ENCODE measurements at places on chromosomes 3 and 15.

GRCh38 chr15:79820820-79821219 lies 76.0 kb downstream of the MTHFS start:
- no peak for DNase-seq

GRCh38 chr3:98563661-98564281 lies 29.6 kb downstream of the CPOX start:
- DNase-seq: peak; percentile 41

DNA sequence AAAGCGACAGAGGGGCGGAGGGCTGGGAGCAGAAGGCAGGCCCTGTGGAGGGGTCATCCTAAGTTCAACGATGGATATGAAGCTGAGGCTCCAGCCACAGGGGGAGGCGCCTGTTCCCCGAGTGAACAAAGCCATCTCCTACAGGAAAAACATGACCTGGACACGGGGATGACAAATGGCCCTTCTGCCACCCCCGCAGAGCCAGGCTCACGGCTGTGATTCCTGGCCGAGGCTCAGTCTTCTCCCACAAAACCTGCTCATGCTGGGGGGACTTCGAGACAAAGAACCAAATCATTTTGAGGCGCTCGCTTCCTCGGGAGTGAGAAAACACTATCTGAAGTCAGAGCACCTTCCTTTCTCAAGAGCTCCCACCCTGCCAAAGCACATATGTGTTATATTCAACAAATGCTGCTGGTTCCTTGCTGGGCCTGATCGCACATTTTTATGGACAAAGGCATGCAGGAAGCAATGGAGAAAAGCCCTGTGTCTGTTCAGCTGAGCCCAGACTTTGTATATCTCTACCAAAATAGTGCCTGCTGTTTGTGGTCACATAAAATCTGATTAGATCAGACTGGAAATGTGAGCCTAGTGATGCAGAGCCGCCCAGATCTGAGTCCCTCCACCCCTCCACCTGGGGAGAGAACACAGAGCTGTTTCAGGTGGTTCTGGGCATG lies 5.6 kb downstream of the RBP1 start:
- no peak for DNase-seq

- DNase-seq: no peak
Measured at GRCh38 chr3:73144828-73145227, 83.4 kb downstream of the EBLN2 start.

DNA sequence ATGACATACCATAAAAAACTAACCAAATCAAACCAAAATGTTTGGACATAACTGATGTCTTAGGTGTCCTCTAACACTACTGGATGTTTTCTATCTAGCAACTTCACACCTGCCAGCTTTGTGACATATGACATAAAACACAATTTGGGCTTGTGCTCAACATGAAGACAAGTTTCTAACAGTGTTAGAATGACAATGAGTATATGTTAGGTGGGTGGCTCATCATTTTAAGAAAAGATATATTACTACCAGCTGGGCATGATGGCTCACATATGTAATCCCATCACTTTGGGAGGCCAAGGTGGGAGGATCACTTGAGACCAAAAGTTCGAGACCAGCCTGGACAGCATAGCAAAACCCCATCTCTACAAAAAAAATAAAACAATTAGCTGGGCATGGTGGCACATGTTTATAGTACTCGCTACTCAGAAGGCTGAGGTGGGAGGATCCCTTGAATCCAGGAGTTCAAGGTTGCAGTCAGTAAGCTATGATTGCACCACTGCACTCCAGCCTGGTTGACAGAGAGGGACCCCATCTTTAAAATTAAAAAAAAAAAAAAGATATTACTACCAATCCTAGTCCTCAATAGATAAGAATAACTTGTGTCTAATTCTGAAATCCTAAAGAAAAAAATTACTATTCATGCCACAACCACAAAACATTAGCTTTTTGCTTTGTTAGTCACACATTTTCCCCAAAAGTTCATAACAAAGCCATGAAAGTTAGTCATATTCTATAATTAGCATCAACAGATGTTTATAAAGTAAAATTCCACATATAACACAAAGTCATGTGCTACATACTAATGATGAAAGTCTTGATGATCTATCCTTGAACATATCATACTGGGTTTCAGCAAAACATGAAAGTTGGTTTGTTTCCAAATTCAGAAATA lies 59.9 kb downstream of the LRRFIP2 start:
- DNase-seq: peak; percentile 66

DNA sequence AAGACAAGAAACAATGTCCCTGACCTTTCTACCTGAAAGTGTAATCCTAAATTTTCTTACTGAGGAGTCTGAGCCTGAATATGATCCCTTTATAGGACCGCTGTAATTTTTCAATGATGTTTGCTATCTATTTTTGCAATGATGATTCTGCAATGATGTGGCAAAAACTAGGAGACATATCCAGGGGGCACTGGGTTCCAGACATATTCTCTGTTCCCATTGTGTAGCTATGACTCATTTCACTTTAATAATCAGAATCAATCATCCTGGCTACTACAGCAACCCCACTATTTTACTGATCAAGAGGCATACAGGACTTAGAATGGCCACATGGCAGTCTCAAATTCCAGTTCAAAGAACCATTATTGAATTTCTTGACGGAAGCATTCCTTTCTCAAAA lies 85.9 kb downstream of the AQR start:
- no peak for DNase-seq

DNA sequence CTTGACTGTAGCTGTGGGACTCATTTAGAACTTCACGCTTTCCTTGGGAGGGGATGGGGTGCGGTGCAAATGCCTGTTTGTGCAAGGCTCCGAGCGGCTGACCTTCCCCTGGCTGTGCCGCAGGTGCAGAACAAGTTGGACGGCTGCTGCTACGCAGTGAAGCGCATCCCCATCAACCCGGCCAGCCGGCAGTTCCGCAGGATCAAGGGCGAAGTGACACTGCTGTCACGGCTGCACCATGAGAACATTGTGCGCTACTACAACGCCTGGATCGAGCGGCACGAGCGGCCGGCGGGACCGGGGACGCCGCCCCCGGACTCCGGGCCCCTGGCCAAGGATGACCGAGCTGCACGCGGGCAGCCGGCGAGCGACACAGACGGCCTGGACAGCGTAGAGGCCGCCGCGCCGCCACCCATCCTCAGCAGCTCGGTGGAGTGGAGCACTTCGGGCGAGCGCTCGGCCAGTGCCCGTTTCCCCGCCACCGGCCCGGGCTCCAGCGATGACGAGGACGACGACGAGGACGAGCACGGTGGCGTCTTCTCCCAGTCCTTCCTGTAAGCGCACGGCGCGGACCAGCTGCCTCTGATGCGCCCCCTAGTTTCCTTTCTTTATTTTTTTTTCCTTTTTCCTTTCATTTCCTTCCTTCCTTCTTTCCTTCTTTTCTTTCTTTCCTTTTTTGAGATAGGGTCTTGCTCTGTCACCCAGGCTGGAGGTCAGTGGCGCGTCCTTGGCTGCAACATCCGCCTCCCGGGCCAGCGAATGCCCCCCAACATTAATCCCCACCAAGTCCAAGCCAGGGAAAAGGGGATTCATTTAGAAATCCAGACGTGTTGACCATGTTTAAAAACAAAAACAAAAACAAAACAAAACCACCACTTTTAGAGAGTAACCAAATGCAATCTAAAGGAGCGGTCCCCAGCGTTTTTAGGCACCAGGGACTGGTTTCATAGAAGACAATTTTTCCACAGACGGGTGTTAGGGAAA lies 42.7 kb downstream of the EIF2AK4 start:
- peak; percentile 28 for DNase-seq

DNA sequence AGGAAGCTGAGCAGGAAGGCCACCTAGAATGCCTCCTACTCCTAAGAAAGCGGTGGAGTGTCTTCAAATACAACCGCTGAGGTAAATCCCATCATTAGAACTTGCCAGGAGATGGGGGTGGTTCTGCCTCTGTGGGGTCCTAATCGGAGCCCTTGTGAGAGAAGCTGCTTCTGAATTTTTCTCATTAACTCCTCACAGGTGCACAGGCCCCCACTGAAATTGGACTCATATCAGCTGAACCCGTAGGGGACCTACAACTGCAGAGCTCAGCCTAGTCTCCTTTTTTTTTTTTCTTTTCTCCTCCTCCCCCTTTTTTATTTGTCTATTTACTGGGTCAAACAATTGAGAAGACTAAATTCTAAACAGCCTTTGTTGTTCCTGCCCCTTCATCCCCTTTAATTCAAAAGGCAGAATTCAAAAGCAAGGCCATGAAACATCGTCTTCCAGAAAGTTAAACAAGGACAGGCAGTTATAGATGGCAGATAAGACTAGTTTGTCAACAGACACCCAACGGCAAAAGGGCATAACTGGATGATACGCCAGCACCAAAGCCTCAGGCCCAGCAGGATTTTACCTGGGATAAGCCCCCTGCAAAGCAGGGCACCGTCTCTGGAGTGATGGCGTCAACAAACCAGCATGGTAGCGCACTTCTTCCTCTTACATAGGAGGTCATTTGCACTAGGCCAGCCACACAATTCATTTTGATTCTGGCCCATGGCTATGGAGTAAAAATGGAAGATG lies 213.7 kb upstream of the HES1 start:
- DNase-seq: no peak

DNA sequence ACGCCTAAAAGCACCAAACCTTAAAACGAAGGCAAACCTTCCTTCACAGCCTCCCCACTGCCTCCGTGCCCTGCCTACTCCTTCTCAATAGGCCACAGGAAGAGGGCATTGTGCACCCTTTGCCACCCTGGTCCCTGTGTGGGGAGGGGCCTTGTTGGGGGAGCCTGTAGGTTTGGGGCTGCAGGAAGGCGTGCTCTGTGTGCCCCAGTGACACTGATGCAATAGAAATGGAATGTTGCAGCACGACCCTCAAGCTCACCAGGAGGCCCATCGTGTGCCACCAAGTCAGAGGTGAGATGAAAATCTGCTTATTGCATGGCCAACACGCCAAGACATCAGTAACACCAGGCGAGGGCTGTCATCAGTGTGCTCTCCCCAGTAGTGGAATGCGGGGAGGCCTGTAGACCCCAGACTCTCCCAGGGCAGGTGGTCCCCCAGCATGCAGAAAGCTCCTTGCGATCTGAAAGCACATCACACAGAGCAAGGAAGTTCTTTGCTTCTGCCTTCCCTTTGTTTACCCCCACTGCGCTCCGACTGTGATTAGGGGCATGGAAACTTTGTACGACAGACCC lies 86.2 kb downstream of the ASB7 start:
- DNase-seq: no peak

DNA sequence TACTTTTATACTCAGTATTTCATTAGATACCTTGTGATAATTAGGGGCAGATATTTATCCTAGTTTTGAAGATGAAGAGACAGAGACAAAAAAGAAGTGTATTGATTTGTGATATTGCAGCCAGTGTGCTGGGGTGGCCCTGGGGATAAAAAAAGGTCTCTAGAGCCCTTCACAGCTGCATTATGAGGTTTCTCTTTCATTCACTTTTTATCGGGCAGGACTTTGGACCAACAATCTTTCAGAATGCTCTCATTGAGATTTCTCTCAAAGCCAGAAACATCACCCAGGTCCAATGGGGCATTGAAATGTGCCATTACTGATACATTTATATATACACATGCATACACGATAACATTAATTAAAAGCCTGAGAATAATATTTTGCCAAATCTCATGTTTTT lies 20.5 kb upstream of the SELENOT start:
- DNase-seq: no peak

DNA sequence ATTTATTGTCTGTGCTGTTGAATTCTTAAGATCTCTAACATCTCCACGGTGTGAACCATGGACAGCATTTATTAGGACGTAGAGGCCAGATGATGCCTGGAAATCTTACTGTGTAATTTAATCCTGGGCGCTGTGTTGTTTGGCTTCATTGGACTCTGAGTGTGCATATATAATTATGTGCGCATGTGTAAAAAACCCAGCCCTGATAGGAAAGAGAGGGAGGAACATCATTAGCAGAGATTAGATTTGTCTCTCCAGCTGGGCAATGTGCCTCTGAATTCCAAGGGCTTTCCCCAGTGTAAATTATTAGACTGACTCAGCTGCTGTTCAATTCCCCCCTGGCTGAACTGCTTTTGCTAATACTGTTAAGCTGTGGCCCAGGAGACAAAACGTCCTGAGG lies 39.6 kb downstream of the MAP3K13 start:
- no peak for DNase-seq

- DNase-seq: no peak
Measured at GRCh38 chr3:10600296-10600714, 94.9 kb upstream of the ATP2B2 start.

DNA sequence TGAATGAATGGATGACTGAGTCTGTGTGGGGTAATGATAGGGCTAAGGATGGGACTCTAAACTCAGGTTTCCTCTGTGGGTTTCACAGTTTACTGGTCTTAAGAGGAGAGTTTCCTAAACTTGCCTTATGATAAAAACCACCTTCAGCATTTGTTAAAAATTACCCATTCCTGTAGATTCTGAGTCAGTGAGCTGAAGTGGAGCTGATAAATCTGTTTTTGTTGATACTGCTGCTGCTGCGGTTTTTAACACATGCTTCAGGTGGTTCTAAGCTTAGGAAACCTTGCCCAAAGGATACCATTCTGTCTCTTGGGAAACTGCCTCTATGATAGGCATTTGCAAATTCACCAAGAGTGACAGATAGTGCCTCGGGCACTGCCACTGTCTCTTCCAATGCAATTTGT lies 52.6 kb downstream of the MECOM start:
- DNase-seq: no peak

DNA sequence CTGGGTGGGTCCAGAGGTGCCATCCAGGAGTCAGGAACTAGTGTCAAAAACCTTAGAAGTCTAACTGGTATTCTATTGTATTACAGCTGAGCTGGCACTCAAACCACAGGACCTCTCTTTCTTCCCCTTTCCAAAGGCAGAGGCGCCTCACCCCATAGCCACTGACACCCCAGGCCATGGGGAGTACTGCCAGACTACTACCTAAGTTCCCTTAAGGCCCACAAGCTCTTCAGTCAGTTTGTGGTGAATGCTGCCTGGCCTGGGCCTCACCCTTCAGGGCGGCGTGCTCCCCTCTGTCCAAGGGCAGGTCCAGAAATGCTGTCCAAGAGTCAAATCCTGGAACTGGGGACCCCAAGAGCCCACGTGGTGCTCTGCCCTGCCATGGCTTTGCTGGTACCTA lies 43.0 kb upstream of the FGF7 start:
- no peak for DNase-seq

DNA sequence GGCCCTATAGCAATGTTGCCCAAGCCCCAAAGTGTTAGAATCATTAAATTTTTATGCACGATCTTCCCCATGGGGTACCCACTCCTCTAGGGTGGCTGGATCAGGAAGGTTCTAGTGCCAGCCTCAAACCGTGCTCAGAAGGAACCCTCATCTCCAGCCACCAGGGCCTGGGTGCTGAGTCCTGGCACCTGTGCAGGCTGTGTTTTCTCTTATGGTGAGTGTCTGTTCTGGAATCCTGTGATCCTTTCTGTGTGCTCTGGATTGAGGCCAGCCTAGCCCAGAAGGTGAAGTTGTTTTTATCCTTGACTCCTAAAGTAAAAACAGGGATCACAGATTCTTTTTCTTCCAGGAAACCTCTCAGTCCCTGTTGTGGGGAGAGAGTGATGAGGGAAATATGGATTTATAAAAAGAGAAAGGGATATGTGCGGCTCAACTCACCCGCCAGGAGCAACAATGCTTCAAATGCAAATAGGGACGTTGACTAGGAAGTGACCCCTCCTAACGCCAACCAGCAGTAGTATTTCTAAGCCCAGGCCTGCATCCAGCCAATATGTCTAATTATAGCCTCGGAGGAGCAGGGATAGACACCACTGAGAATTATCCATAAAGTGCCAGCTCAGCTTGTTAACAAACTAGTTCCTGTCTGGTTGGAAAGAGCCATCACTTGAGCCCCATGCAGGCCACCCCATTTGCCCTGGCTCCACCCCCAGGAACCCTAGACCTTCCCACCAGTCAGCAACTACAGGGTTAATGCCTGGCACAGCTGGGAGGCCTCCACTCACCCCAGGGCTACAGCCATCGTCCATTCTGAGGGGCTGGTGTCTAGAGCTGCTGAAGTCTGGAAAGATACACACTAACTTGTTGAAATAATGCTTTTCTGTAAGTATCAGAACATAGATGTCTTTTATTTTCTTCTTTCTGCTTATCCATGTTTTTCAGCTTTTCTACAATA lies 513.5 kb upstream of the PROK2 start:
- no peak for DNase-seq

Measured in GM04504 (cell line).